ENCODE measurements at places on chromosomes 4 and X.

DNA sequence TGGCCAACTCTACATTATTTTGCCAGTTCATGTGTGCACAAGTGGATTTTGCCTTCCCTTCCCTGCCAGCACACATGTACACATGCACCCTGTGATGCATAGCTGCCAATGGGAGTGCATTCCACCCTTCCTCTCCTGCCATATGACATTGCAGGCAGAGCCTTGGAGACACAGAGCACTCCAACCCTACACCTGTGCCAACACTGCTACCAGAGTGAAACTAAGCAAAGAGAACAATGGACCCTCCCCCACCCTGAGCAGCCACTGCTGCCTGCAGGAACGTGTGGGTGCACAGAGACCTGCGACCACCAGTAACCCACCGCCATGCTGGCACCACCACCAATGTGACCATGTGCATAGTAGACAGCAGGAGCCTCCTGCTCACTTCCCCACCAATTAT, 78.4 kb downstream of the ITM2A start:
- no peak for DNase-seq

DNA sequence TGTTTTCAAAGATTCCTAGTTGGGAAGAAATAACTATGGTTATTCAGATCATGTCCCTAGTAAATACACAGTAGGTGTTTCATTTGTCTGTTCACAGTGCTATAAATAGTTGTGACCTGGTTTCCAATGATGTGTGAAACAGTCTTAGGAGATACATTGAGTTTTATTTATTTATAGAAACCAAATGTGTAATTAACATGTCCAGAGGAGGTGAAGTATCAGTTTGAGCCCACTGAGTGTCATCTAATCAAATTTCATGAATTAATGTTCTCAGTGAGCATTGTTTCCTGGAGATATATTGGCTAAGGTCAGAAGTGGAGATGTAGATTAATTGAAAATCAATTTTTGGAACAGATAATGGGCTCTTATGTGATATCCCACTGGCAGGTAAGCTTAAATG, 996.3 kb downstream of the FSTL5 start:
- no peak for DNase-seq

- DNase-seq = no peak
Measured at GRCh38 chr4:26867914-26868684, 7.5 kb downstream of the STIM2 start.

DNA sequence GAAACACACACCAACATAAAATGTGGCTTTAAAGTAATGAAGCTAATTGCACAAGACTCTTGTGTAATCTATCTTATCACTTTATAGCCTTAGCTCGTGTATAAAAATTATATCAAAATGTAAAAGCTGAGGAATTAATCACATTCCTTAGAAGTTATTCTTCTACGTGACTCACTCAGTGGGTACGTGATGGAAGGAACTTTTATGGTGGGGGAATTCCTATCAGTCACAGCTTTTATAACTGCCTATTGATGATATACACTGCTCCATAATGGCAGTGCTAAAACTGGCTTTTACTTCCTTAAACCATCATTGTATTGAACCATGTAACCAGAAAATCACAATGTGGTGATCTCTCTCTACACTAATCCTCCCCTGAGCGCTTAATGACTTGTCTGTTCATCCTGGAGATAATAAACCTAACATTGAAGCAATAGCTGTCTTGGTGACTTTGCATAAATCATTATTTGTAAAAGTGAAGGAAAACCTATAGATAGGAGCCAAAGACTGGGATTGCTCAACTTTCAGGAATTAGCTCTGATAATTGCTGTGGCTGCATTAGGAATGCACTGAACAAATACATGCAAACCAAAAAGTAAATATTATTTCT, 276.7 kb downstream of the GBA3 start:
- no peak for DNase-seq

DNA sequence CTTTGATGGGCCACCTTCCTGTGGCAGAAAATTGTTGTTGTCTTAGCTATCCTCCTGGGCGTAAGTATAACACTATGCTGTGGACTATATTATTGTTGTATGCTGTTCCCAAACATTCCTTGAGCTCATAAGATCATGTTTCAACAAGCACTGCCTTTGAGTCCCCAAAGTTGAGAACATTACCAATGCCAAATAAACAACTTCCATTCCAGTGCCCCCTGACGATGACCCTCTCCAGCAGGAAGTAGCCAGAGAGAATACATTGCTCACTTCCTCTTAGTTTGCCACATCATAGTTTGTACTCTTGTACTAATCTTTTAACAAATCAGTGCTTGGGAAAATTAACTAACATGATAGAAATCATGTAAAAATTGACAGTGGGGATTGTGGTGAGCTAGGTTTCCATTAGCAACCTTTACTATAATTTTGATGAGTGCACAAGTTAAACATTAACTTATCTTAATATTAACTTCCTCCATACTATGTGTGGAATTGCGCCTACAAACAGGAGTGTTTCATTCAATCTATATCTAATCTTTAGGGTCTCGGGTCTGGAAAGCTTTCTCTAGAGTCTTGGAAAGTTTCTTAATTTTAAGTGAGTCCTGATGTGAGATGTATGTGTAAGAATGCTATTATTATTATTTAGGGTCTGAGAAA, 20.3 kb upstream of the DHX15 start:
- no peak for DNase-seq

GRCh38 chrX:78574306-78574705, 84.8 kb downstream of the RTL3 start:
- no peak for DNase-seq

- no peak for DNase-seq
Measured at GRCh38 chr4:123469245-123469644, 72.7 kb downstream of the SPRY1 start.
